Fibroblast of lung (primary cell): ENCODE measurements at places on chromosomes 4 and X. TPM values are rescaled to one million over a fixed set of nuclear protein-coding genes. Genes with fewer than 3 reads are reported as not detected.

The IL2RG gene
- total RNA-seq: not detected in 2 replicates

The RAB28 gene
- 17.7 and 27.0 TPM in 2 replicates for total RNA-seq

The SPANXA1 gene
- total RNA-seq: not detected in 2 replicates

The DUX4 gene
- not detected in 2 replicates for total RNA-seq

The ADH1C gene
- total RNA-seq: 0.77 and 0.83 TPM in 2 replicates

The PABPC5 gene
- 4.4 and 4.5 TPM in 2 replicates for total RNA-seq

The NLRP2B gene
- total RNA-seq: under 0.01 TPM in 1 of 2 replicates, not detected in the other

The HTR2C gene
- not detected in 2 replicates for total RNA-seq

The NDST3 gene
- not detected in 2 replicates for total RNA-seq

The RHOXF1 gene
- not detected in 2 replicates for total RNA-seq

The TDO2 gene
- 1.5 and 14.4 TPM in 2 replicates for total RNA-seq

The SMARCA1 gene
- total RNA-seq: 47.5 and 53.3 TPM in 2 replicates

The POU4F2 gene
- total RNA-seq: not detected in 2 replicates

The SPANXD gene
- total RNA-seq: not detected in 2 replicates

The HSFX3 gene
- not detected in 2 replicates for total RNA-seq

The UGT2B10 gene
- total RNA-seq: not detected in 2 replicates

The PIN4 gene
- 5.1 and 19.8 TPM in 2 replicates for total RNA-seq

The KCNIP4 gene
- total RNA-seq: not detected in 2 replicates

The SMAD1 gene
- total RNA-seq: 11.8 and 13.0 TPM in 2 replicates

The TMEM31 gene
- total RNA-seq: not detected in 2 replicates

The MAOA gene
- total RNA-seq: 17.7 and 27.6 TPM in 2 replicates

The GPM6B gene
- 0.99 and 1.0 TPM in 2 replicates for total RNA-seq
